ENCODE measurements at places on chromosomes 5 and 9.

- no peak for DNase-seq
Observed at GRCh38 chr9:109604781-109605180, 106.7 kb upstream of the PTPN3 start.

- DNase-seq, result no peak
Observed at GRCh38 chr9:93588641-93589609, 12.5 kb downstream of the PHF2 start.

GRCh38 chr9:88013607-88014006 is 39.3 kb upstream of the CDK20 start:
- no peak for DNase-seq

DNA sequence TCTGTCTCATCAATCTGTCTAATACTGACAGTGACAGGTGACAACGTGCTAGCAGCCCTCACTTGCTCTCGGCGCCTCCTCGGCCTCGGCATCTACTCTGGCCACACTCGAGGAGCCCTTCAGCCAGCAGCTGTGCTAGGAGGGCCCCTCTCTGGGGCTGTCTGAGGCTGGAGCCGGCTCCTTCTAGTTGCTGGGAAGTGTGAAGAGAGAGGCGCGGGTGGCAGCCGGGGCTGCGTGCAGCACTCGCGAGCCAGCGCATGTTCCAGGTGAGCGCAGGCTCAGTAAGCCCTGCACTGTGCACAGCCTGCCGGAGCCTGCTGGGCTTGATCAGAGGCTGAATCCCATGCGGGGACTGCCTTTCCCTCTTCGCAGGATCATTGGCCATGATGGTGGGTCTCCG is 330.7 kb downstream of the CDH10 start:
- DNase-seq, result no peak

- DNase-seq, result peak; percentile 80
Observed at GRCh38 chr5:142324871-142325724, at the start of gene SPRY4. TSS of gene SPRY4 (minus strand) at chr5:142325021. CDS start at chr5:142315108, 9,913 bp downstream.

DNA sequence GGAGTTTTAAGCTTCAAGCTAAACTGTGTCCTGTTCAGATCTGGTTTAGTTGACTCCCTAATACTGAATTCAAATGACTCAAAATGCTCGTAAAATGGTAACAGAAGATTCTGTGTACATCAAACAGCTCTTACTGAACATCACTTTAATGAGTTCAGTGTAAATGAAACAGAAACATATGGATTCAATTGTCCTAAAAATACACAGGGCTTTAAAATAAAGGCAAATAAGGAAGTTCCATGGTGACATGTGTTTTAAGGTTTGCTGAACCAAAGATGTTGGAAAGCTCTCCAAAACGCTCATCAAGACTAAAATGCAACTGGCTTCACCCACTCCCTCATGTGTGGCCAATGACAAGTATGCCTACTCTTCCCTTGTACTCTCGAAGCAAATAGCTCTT is 340.0 kb upstream of the PIK3R1 start:
- no peak for DNase-seq

DNA sequence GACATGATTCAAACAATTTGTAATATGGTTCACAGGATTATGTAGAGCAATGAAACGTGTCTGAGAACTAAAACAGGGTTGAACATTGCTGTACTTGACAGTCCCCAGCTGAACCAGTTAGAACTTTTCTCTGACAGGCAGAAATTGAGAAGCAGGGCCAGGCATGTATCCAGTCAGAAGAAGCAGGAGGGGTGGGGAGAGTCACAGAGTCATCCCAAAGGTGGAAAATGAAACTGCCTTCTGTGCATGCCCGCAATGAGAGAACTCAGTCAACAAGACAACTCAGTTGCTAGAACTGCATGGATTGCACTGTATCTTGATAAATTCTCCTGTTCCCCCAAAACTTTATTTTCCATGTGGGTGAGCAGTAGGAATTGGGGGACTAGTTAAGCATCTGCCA is 72.9 kb upstream of the PRLR start:
- no peak for DNase-seq

DNA sequence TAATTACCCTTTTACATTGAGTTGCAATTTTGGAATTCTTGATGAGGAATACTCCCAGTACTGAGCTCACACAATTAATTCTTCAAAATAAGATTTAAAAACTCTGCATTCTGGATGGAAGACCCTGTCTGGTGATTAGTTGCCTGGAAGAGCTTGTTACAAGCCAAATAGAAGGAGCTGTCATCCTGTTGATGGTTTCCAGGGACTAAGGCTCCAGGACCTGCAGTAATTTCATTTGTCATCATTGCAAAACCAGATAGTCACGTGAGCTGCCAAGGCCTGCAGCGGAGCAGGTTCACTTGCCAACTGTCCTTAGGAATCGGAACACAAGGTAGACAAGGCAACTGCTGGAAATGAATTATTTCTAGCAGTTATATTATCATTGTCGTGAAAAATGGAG is 597.7 kb downstream of the CCDC171 start:
- no peak for DNase-seq

GRCh38 chr5:179411161-179411841 is 66.0 kb upstream of the ADAMTS2 start:
- DNase-seq, result no peak

GRCh38 chr9:13089666-13090065 is 189.8 kb downstream of the MPDZ start:
- no peak for DNase-seq

DNA sequence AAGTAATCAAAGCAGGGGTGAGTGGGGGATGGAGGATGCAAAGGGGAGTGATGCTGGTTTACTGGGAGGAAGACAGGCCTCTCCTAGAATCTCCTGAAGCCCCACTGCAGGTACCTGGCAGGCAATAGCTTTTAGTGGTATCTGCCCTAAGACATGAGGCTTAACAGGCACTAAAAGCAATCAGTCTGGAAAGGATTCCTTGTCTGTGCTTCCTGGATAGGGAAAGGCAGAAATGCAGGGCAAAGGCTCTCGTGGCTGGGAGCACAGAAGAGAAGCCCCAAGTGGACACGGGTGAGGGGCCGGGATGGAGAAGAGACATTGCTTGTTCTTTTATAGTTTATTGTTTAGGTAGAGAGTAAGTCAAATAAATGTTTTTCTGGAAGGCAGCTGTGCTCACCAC is 40.1 kb downstream of the CCNJL start:
- no peak for DNase-seq

GRCh38 chr9:118003240-118003639 is 299.0 kb downstream of the TLR4 start:
- no peak for DNase-seq

DNA sequence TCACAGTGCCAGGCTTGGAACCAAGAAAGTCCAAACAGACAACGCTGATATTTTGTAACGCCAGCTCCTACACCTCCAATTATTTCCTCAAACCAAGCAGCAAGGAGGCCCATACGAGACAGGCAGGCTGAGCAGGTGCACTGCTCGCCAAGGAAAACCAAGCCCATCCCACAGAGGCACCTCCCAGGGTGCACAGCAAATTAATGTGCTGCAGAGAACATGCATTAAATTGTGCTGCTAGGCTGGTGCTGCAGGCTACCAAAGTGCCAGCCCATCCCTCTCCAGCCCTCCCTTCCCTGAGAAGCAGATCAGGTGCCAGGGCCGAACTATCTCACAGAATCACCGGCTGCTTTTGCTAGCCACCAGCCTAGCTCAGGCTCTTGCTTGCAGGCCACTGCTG is 137.8 kb downstream of the PAX5 start:
- DNase-seq, result no peak

DNA sequence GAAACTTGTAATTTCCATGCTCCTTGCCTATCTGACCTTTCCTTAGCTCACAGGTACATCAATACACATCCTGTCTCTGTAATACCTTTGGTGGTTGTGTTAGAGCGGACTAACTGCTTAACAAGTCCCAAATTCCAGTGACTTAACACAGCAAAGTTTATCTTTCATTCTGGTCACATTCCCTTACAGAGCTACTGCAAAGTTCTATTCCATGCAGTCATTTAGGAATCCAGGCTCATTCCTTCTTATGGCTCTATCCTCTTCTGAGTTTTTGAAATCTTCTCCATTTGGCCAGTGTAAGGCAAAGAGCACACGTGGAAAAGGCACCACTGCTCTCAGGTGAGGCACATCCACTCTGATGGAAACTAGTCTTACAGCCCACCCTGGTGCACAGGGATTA is 238.6 kb upstream of the ANKRD55 start:
- no peak for DNase-seq

- no peak for DNase-seq
Observed at GRCh38 chr5:15995341-15996052, 184.1 kb downstream of the MARCHF11 start.

DNA sequence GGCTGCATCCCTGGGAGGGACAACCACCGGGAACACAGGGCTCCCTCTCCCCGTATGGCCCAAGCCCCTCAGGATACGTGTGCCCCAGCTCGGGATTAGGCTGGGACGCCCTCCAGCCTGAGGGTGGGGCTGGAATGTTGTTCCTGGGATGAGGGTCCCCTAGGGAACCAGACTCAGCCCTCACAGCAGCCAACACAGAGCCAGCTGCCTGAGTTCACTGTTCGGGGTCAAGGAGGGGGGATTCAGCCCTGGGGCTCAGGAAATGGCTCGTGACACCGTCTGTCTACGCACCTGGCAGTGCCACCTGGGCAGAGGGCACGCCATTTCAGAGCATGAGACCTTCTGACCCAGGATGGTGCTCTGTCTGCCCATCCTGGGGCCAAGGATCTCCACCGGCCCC is 8.9 kb downstream of the RNF44 start:
- DNase-seq, result no peak

DNA sequence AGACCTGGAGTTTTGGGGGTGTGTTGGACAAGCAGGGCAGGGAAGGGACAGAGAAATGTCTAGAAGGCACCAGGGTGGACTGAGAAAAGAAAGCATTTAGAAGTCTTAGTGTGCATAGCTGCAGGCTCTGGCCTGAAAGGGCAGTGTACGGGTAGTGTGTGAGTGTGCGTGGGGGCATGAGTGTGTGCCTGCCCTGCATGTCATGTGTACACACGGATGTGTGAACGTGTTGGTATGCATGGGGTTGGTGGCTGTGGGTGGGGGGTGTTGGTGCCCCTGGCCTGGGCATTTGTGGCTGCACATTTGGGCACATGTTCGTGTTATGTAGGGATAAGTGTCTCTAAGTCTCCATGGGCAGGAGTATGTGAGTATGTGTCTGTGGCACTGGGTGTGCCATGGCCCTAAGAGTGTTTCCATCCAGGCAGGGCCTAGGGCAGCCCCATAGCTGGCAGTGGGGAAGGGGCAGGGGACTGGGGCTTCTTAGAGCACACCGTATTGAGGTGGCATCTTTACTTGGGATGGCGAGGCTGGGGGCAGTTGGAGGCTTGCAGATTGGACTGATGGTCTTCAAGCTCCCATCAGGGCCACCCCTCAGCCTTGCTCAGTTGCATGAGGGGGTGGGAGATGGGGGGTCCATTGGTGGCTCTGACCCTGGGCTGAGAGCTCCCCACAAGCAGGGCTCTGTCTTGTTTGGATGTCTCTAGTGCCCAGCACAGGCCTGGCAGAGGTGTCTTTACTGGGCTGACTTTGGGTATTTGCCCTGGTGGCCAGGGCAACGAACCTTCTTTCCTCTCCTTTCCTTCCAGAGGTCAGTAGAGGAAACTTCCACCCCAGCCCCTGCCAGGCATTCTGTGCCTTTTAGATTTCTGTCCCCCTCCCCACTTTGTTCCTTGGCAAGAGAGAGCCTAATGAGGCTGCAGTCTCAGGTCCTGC is 15.0 kb downstream of the PSD2 start:
- DNase-seq, result no peak

DNA sequence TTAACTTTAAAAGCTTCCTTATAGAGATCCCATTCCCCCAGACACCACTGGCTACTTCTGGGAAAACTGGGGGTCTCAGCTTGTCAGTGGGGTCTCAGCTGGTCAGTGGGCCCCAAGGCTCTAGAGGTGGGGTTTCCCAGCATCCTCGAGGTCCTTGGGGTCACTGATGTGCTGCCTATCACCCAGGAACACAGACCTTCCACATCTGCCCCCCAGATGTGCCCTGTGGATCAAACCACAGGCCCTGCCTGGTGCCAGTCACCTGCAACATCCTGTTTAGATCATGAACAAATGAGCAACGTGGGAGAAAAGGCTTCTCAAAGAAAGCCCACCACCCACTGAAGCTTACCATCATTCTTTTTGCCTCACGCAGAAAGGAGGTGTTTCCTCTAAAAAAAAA is 165.6 kb upstream of the FSTL4 start:
- DNase-seq, result no peak

DNA sequence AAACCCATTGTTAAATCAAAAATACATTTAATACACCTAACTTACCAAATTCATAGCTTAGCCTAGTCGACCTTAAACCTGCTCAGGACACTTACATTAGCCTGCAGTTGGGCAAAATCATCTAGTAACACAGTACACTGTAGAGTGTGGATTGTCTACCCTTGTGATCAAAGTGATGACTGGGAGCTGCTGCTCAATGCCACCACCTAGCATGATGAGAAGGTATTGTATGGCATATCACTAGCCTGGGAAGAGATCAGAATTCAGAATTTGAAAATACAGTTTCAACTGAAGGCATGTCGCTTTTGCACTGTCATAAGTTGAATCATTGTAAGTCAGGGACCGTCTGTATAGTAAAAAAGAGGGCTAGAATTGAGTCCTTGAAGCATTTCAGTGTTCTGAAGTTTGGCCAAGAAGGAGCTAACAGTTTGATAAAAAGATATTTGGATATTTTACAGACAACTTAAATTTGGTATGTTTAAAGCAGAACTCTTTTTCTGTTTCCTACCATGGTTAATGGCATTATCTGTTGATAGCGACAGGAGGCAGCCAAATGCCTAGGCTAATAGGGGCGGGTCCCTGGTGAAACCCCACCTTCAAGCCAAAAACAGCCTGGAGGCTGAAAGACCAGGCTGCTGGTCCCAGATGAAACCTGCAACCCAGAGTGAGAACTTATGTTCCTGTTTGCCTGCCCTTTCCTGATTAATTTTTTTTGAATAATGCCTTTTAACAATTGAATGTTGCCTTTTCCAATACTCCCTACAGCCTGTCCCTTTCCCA is 23.0 kb downstream of the SMIM15 start:
- no peak for DNase-seq

DNA sequence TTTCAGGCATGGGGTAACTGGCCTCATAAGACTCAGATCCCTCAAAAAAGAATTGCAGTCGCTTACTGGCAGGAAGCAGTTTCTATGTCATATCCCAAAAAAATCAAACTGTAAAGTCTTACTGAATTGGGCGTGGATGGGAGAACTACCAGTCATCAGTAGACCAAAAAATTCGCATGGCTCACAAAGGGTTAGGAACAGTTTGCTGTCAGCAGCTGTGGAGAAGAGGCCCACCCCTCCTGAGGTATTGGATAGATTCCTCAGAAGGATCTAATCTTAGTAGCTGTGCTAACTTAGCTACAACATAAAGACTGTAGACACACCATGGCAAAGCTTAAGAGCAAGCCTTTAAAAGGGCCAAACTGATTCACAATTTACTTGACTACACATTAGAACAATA is 478.3 kb upstream of the FTMT start:
- DNase-seq, result no peak

GRCh38 chr9:101465326-101465915 is 29.8 kb upstream of the ALDOB start:
- DNase-seq, result no peak
